Stimulated activated CD4-positive, alpha-beta T cell treated with anti-CD3 and anti-CD28 coated beads, Interleukin-4, amount 100 ng/mL, for 1 hour (primary cell): ENCODE measurements at places on chromosomes 6 and 20.

GRCh38 chr6:27688014-27688586 is 215.2 kb upstream of the ZNF184 start:
- DNase-seq: peak; percentile 85

GRCh38 chr6:74609871-74610270 is 596.0 kb downstream of the COL12A1 start:
- no peak for DNase-seq

- DNase-seq: no peak
These were observed 38.9 kb downstream of the FAXC start for GRCh38 chr6:99310553-99310952.

GRCh38 chr6:52603000-52603795 is 26.3 kb upstream of the TRAM2 start:
- no peak for DNase-seq

- no peak for DNase-seq
These were observed 85.2 kb upstream of the UFL1 start for GRCh38 chr6:96436398-96436797.

GRCh38 chr20:47438464-47439381 is 63.0 kb upstream of the NCOA3 start:
- no peak for DNase-seq

GRCh38 chr20:20078041-20078440 is 25.7 kb downstream of the CFAP61 start:
- DNase-seq: no peak

GRCh38 chr20:61771805-61772350 is 293.8 kb downstream of the TAF4 start:
- DNase-seq: no peak
